Ureter (tissue), 1 donor: ENCODE measurements at places on chromosomes 13 and 19. TPM values are rescaled to one million over a fixed set of nuclear protein-coding genes. Genes with fewer than 3 reads are reported as not detected.

DNA sequence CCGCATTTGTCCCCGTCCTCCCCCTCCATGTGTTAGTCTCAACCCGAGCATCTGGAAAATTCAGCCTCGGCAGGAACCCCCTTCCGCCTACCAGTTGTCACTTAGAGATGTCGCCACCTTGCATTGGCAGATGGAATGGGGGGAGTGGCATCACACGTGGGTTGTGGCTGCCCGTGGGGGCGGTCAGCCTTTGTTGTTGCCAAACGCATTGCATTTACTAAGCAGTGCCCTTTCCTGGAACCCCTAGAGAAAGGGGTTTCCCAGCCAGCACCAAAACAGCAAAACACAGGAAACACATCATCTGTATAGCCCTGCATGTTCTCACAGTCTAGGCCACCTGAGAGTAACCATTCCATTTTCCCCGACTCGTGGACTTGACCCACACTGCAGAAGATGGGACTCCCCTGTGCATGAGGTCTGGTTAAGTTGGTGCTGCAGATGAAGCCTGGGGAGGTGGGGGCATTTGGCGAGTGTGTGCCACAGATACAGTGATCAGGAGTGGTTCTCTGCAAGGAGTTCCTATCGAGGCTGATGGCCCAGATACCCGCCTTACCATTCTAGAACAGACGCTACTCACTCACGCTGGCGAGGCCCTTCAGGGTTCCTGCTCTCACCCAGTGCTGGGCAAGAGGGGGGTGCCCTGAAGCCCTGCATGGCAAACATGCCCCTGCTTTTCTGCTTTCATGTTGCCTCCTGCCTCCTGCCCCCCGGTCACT, 38.3 kb downstream of the TMED1 start:
- DNase-seq = no peak

GRCh38 chr13:74372511-74372910, 238.3 kb upstream of the KLF12 start:
- DNase-seq = no peak

DNA sequence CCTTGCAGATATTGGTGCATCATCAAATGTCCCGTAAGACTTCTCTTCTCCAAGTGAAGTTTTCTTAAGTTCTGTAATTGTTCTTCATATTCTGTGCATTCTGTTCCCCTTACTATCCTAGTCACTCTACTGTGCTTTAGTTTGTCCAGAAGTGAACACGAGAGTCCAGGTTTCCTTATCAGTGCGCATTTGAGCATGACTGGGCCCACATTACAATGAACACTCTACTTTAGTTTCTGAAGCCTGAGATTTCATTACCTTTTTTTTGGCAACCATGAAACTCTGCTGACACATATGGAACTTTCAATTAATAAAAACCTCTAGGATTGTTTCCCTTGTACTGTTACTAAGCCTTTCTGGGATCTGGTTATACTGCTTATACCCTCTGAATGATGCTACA, 270.0 kb downstream of the KCNRG start:
- DNase-seq = no peak

- no peak for DNase-seq
These were observed 29.2 kb downstream of the SHANK1 start for GRCh38 chr19:50690439-50690838.

DNA sequence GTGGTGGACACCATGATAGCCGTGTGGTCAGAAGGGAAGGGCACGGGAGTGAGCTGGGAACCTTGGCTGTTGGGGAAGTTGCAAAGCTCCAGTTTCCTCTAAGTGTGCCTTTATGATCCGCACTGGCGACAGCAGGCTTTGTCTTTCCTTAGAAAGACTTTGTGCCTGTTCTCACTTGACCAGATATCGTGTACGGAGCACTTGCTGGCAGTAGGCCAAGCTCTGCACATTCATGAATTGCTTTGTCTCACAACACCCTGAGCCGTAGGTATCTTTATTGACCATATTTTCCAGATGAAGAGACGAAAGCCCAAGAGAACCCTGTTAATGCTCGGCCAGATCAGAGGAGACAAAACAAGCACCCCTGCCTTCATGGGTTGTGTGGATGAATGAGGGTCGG, 15.1 kb downstream of the CUL4A start:
- DNase-seq = no peak

The KBTBD6 gene
- total RNA-seq = 7.0 TPM

The SPC24 gene
- 1.4 TPM for total RNA-seq
